ENCODE measurements at places on chromosomes 11 and 22.

GRCh38 chr11:45984192-45984591 lies 61.7 kb downstream of the LARGE2 start:
- DNase-seq = no peak

DNA sequence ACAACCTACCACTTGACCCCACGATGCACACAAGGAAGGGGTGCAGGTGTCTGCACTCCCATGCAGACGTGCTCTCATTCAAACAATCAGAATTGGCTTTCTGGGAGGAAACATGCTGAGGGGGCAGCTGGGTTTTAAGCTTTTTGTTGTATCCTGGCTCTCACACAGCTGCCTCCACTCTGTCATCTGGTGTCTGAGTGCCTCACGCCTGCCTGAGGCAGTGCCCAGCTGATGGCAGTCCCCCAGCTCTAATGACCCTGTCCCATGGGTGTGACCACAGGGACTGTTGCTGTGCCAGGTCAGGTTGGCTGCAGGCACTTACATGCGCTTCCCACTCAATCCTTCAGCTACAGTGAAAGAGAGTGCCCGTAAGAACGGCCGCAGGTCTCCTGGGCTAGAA lies 53.7 kb downstream of the ARFGAP3 start:
- no peak for DNase-seq

DNA sequence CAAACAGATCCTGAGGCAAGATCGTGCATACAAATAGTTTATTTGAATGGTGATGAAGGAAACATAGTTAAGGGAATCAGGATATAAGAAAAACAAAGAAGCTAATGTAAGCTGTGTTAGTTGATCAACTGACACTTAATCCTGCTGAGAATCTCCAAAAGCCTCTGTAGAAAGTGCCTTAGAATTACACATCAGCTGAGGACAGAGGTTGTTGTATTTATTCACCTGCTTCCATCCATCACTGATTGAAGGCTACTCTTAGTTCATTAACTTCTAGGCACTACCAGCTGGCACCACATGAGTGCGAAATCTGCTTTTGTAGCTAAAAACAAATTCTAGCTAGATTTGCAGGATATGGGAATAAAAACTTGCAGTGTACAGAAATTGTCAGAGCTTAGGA lies 1082.0 kb upstream of the CNTN5 start:
- DNase-seq = no peak

DNA sequence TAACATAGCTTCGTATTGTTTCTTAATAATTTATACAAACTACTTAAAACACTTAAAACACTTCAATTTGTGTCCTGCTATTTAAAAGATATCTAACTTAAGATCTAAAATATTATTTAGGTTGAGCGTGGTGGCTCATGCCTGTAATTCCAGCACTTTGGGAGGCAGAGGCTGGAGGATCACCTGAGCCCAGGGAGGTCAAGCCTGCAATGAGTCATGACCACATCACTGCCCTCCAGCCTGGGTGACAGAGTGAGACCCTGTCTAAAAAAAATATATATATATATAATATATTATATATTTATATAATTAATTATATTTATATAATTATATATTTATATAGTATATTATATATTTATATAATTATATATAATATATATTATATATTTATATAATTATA lies 4.2 kb upstream of the CTR9 start:
- DNase-seq = no peak

DNA sequence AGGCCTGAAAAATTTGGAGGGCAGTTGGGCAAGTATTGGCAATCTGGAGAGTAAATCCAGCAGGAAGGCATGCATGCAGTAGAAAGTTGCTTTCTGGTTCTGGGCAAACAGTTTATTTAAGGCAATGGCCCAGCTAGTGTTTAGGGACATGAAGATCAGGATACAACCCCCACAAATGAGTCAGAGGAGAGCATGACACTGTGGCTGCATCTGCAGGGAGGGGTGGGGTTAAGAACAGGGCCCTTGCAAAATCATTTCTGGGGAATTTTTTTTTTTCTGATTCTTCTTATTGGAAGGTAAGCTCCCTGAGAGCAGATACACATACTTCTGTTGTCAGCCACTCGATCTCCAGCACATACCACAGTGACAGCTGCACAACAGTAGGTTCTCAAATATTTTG lies 61.1 kb downstream of the FDX1 start:
- DNase-seq = no peak

DNA sequence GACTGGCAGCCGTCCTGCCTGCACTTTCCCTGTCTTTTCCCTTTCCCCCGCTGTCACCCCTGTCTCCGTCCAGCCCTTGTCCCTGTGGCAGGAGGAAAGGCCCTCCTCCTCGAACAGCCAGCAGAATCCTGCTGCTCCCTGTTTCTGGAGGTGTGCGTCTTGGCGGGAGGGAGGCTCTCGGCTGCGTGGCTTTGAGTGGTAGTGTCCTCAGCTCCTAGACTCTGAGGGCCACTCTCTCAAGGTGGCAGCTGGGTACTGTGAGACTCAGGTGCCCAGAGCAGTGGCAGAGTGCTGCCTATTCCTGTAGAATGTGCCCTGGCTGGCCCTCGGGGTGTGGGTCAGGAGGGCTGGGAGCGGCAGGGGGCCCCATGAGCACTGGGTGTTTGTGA lies 9.1 kb upstream of the RANBP1 start:
- no peak for DNase-seq

DNA sequence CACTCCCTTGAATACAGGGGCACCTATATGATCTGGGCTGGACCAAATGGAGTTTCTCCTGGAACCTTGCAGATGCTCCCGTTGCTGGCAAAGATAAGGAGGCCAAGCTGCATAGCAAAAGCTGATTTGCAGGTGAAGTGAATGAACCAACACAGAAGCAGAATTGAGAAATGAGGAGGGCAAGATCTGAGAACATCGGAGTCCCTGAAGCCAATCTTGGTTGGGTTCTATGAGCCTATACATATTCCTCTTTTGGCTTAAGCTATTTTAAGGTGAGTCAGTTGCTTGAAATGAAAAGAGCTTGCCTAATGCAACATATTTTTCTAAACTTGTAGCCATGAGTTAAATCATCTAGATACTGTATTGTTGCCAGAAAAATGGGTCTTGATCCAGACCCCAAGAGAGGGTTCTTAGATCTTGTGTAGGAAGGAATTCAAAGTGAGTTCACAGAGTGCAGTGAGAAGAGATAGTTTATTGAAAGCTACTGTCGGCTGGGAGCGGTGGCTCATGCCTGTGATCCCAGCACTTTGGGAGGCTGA lies 23.5 kb downstream of the WEE1 start:
- no peak for DNase-seq

DNA sequence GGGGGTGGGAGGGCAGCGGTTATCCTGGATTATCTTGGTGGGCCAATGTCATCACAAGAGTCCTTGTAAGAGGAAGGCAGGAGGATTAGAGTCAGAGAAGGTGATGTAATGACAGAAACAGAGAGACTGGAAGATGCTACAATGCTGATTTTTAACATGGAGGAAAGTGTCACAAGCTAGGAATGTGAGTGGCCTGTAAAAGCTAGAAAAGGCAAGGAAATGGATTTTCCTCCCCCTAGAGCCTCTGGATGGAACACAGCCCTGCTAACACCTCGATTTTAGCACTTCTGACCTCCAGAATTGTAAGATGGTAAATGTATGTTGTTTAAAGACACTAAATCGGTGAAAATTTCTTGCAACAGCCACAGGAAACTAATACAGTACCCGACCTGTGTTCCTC lies 109.3 kb downstream of the MN1 start:
- DNase-seq = no peak
